OCI-LY7 (cell line): ENCODE measurements at places on chromosomes 16 and 17.

DNA sequence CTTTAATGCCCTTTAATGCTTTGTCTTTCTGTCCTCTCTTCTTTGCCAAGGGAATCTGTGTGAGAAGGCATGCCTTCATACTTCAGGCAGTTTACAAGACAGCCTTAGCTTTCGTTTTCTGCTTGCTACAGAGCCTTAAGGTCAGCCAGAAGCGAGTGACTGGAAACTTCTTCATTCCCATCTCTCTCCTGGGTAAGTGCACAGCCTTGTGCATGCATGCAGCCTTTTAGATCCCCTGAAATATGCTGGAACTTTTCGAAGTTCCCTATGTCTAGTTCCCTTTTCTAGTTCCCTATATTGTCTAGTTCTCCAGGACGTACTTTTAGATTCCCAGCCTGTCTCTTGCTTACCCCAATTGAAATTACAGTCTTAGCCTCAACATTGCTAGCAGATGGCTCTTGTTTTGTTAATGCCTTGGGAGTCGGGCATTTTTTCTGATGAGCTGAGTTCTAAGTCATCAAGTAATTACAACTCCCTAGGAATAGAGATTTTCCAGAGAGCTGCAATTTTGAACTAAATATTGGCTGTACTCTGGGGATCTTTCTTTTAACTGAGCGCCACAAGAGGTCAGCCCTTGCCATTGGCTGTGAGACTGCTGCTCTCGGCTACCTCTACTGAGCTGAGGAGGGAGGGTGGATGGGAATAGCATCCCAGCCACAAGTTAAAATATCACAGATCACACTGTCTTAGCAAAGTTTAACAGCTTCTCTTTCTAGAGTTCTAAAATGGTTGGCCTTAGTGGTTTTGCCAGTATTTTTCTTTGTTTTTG, 22.7 kb upstream of the PPM1D start:
- DNase-seq, result no peak

DNA sequence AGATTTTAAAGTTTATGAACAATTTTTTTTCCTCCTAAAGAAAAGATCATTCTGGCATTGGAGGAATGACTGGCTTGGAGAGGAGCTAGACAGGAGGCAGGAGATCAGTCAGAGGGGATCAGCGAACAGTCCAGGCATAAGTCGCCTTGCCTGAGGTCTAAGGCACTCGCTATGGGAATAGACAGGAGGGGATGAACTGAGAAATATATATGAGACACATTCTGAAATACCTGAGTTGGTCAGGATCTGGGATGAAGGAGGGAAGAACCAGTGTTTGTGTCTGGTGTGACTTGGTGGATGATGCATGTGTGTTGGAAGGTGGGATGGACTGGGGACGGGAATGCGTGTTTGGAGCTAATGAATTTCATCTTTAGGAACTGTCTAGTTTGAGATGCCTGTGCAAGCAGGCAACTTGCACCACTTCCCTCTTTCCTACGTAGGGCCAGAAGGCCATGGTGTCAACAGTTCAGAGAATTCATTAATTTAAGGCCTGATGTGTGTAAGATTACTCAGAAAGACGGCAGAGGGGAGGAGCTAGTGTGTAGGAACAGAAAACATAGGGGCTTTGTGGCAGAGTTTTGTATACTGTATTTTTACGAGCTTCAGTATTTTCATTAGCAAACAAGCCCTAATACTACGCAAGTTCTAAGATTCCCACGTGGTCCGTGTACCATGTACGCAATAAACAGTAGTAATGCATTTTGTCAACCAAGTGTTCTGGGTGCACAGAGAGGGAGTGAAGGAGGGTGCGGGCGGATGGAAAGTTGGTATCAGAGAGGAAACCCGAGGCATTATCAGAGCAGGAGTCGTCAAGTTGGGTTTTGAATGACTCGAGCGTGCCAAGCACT, 825 bp downstream of the HEATR6 start:
- DNase-seq, result peak; percentile 8

DNA sequence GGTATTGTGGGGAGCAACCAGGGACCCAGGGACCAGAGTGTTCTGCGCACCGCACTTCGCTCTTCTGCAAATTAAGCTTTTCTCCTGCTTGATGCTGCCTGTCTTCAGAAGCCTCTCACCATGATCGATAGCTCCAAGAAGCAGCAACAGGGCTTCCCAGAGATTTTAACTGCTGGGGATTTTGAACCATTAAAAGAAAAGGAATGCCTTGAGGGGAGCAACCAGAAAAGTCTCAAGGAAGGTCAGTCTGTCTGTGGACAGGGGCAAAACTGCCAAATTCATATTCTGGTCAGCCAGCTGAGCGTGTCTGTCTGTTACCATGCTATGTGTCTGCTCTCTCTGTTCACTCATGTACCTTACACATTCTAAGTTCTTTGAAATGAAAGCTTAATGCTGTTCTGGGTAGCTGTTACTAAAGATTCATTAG, 115.7 kb downstream of the MRTFB start:
- DNase-seq, result no peak

- DNase-seq, result no peak
These were observed 132.5 kb downstream of the HS3ST2 start for GRCh38 chr16:22946433-22946832.

DNA sequence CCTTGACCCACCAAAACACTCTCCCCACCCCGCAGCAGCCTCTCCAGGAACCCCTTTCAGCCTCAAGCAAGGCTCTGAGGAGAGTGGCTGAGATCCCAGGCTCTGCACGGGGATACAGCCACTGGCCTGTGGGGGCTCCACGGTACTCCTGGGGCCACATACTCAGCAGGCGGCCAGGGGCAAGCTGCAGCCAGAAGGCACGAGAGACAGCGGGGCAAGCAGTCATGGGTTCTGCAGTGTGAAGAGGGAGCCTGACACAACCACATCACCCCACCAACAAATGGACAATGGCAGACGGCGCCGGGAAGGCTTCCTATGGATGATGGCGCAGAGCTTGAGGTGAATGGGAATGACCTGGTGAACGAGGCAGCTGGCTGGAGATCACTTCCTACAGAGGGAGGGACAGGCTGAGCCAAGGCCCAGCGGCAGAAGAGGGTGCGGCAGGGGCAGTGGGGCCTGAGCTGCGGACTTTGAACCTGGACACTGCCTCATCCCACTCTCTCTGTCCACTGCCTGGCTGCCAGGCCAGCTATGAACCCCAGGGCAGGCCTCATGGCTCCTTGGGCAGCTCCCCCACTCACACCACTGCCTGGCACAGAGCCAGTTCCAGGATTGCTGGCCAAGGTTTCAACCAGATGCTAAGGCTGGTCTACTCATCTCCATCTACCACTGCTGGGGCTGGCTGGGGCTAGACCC, 10.8 kb upstream of the BCAR1 start:
- no peak for DNase-seq

- DNase-seq, result no peak
These were observed 903.1 kb upstream of the SOX9 start for GRCh38 chr17:71217769-71218168.

- DNase-seq, result no peak
These were observed 62.3 kb downstream of the ZDHHC7 start for GRCh38 chr16:84948851-84949610.

GRCh38 chr16:56319376-56319775, 106.0 kb downstream of the AMFR start:
- no peak for DNase-seq

GRCh38 chr17:28878981-28879380, 18.6 kb downstream of the FLOT2 start:
- DNase-seq, result peak; percentile 68

DNA sequence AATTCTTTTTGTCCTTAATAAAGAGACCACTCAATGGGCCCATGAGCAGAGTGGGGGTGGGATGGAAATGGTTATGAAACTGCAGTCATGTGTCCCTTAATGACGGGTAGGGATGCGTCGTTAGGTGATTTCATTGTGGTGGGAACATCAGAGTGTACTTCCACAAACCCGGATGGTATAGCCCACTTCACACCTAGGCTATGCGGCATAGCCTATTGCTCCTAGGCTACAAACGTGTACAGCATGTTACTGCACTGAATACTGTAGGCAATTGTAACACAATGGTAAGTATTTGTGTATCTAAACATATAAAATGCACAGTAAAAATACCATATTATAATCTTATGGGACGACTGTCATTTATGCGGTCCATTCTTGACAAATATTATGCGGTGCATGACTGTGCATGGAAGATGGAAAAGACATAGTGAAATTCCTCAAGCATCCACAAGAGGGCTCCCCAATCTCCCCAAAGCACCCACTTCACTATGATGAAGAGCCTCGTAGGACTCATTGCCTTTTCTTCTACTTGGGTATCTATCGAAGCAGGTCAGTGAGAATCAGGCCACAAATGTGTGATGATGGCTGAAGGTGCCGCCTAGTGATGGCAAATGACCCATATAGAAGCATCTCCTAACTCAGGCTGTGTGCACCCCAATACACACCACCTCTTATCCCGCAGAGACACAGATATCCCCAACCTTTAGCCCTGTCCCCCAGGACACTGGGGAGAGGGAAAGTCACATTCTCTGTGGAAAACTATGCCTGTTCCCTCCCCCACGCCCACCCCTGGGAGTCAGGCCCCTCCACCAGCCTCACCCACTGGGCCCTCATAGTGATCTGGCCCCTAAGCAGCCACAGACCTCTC, 43.5 kb downstream of the TBX21 start:
- peak; percentile 55 for DNase-seq

- no peak for DNase-seq
These were observed 21.7 kb downstream of the CREBBP start for GRCh38 chr16:3858801-3859200.

DNA sequence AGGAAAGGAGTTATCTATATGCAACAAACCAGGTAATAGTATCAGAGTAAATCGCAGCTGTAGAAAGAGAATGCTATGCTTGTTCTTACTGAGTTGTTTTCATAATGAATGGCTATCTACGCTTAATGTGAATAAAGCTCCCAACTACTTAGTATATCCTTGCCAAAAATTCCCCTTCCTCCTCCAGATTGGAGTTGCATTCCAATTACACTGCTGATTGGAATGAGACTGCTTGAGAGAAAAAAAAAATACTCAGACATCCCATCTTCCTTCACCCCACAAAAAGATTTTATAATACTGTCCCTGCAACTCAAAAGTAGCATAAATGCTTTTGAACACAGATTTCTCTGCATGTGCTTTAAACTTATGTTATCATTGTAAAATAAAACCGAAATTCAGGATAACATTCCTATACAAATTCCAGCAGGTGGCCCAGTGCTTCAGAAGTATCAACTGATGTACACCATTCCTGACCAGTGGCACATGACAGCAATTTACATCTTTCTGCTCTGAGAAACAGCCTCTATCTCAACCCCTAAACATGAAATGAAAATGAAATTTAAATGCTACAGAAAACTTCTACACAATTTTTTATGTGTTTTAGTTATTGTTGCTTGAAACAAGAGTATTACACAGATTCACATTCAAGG, 47.0 kb downstream of the SMURF2 start:
- no peak for DNase-seq

GRCh38 chr17:72394531-72394930, 273.7 kb downstream of the SOX9 start:
- no peak for DNase-seq

- DNase-seq, result no peak
These were observed 11.6 kb downstream of the DDX42 start for GRCh38 chr17:63785556-63785955.

- no peak for DNase-seq
These were observed 20.4 kb downstream of the DUSP14 start for GRCh38 chr17:37510056-37510455.

DNA sequence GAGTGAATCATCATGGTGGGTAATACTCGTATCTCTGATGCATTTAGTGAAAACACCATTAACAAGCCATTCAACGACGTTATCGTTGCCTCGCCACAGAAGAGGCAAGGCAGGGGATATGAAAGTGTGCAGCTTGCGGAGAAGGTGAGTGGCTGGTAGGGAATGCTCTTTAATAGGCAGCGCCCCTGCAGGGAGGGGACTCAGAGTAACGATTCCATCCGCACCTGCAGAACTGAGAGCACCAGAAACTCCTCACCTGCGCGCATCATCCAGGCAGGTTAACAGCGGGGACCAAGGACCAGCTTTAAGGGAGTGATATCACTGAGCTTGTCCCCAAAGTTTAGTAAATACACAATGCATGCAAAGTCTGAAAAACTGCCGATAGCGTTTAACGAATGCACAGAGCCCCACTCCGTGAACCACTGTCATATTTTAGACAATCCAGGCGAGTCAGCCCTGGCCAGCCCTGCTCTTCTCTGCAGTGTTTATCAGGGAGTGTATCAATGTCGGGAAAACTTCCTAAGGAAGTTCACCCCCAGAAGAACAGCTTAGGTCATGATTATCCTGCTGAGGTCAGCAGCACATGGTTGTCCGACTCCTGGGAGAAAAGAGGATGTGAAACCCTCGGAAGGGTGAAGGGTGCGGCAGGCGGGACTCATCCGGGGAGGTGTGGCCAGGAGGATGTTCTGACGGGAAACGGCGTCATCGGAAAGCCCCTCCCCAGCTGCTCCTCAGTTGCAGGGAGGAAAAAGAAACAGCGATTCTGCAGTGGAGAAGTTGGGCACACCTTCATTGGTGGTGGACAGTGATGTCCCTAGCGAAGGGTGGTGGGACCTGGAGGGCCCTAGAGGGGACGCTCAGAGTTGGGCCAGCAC, 68.5 kb upstream of the DNAH17 start:
- peak; percentile 77 for DNase-seq

- DNase-seq, result no peak
These were observed 167.7 kb downstream of the ZNF423 start for GRCh38 chr16:49688036-49688697.

DNA sequence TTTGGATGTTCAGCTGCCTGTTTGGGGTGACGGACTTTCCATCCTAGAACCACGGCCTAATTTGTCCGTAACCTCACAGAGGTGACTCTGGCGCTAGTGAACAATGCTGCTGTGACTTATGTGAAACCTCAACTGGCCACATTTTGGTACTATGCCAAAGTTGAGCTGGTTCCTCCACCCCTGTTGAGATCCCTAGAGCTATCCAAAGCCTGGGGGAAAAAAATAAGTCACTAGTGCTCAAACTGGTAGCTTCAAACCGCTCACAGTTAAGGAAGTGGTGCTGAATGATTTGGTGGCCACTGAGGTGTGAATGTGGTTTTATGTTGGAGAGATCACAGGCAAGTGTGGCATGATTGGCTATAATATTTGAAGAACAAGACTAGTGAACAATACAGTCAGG, 11.3 kb upstream of the TUBG2 start:
- peak; percentile 17 for DNase-seq

GRCh38 chr17:10035885-10036284, 130.8 kb upstream of the RCVRN start:
- DNase-seq, result no peak

DNA sequence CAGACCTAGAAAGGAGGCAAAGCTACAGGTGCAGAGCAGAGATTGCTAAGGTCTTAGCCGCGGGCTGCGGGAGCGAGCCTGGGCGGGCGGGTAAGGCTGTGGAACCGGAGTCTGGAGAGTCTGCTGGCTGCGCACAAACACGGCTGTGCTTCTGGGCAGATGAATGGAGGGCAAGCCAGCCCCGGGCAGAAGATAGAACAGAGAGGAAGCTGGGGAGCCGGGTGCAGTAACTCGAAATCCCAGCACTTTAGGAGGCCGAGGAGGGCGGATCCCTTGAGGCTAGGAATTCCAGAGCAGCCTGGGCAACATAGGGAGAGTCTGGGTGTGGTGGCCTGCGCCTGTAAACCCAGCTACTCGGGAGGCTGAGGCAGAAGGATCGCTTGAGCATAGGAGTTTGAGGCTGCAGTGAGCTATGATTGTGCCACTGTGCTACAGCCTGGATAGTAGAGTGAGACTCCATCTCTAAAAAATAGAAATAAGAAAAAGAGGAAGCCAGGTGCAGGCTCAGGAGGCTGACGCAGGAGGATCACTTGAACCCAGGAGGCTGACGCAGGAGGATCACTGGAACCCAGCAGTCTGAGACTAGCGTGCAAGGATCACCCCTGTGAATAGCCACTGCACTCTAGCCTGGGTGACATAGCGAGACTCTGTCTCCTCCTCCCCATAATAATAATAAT, 56.3 kb downstream of the PITPNC1 start:
- no peak for DNase-seq

- no peak for DNase-seq
These were observed 51.1 kb downstream of the SRCIN1 start for GRCh38 chr17:38554430-38555350.
